Activated CD8-positive, alpha-beta memory T cell treated with anti-CD3 and anti-CD28 coated beads for 1 hour (primary cell): ENCODE measurements at places on chromosomes 2 and 18.

DNA sequence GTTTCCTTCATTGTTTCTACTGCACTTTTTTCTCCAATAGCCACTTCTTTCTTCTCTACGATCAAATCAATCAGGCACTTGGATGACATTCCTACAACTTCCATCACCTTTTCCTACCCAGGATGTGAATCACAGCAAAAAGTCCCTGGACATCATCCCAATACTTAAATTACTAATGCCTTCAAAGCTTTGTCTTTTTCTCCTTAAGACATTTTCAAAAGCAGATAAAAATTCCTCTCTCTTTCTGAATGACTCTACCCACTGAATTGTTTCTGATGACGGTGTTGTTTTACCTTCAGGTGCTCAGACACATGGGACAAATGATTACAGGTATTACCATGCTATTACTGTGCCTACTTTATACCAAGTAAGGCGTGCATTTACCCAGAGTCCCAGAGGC is 500.9 kb downstream of the FBXO15 start:
- DNase-seq: no peak

GRCh38 chr2:100615471-100615870 is 52.7 kb downstream of the PDCL3 start:
- no peak for DNase-seq

GRCh38 chr2:209411718-209412117 is 12.1 kb upstream of the MAP2 start:
- no peak for DNase-seq

- DNase-seq: no peak
Measured at GRCh38 chr18:58640891-58641610, 12.2 kb upstream of the ALPK2 start.

DNA sequence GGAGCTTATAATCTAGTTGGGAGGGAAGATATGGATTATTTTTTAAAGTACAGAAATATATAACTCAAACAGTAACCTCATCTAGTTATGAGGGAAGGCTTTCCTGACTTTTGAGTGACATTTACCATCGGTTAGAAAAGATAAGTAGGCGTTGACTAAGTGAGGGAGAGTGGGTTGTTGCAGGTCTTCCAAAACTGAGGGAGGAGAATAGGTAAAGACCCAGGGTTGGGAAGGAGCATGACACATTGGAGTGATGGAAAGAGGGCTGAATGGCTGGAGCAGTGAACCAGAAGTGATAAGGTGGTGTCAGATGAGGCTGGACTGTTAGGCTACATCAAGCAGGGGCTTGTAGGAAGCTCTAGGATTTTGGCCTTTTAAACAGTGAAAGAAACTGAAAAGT is 10.6 kb upstream of the NUP35 start:
- no peak for DNase-seq

DNA sequence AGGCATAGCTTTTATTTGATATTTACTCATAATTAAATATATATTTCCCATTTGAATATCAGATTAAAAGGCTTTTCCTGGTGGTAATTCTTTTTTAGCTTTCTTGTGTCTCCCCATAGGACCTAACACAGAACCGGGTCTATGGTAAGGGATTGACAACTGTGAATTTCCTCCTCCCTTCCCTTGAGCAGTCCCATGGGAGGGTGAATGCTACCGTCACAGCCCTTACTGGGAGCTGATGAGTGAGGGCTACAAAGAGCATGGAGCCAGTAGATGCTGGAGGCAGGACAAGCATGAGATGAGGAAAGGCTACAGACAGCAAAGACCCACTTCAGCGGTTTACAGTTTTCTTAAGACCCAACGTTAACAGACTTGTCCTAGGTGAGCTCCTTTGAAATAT is 170.6 kb upstream of the EPAS1 start:
- no peak for DNase-seq

- no peak for DNase-seq
Measured at GRCh38 chr2:135744760-135745314, 3.2 kb downstream of the UBXN4 start.

DNA sequence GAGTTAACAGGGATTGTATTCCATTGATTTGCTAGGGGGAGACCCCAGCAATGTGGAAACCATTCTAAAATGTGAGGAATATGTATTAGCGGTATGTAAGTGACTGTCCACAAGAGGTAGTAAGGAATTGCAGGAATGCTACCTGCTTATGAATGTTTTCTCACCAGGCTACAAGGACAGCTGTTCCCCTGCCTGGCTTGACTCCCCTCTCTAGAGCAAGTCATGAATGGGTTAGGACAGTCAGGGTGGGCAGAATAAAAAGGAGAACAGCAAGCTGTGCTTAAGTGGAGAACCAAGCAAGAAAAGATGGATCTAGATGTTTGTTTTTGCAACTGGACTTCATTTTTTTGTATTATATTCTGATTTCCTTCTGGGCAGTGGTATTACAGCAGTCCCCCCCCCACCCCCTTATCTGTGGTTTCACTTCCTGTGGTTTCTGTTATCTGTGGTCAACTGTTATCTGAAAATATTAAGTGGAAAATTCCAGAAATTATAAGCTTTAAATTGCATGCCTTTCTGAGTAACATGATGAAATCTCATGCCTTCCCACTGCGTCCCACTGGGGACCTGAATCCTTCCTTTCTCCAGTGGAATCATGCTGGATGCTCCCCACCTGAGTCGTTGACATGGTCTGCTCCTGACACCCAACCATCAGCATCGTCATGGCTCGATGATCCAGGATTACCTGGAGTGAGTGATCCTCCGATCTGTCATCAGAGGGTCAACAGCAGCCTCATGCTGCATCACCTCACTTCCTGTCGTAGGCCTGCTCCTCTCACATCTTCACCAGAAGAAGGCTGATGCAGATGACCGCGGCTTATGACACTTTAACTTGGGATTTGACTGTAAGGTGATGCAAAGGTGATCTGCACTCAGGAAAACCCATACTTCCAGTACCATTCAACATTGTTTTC is 52.2 kb downstream of the VAPA start:
- no peak for DNase-seq

DNA sequence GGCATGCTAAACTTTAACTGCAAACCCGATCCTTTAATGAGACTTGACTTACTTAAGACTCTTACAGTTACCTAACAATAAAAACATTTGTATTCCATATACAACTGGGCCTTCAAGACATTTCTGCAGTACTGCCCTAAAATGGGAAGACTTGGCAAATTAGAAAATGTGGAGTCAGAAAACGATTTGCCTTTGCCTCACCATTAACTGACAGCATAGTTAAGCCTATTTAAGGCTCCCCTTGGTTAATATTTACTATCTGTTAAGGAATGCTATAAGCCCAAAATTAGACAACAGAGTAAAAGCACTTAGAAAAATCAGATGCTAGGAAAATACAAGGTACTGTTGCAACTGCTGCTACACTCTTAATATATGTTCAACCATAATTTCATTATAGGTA is 18.7 kb downstream of the TYW5 start:
- DNase-seq: no peak

GRCh38 chr2:66869076-66869475 is 434.2 kb downstream of the MEIS1 start:
- no peak for DNase-seq

DNA sequence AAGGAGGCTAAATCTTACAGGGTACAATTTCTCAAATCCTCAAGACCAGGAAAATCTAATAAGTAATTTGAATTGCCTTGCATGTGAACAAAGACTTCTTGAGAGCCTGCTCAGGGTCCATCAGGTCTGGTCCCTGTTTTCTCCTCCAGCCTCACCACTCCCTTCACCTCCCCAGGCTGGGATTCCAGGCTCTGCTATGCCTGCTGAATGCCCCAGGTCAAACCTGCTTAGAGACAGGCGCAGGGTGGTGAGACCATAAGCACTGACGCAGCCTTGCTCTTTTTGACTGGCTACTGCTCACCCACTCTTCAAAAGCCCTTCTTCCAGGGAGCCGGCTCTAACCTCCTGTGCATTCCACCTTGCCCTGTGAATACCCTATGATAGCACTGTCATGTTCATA is 356.4 kb upstream of the ACVR2A start:
- no peak for DNase-seq

GRCh38 chr2:33262097-33262496 is 214.4 kb upstream of the RASGRP3 start:
- no peak for DNase-seq

DNA sequence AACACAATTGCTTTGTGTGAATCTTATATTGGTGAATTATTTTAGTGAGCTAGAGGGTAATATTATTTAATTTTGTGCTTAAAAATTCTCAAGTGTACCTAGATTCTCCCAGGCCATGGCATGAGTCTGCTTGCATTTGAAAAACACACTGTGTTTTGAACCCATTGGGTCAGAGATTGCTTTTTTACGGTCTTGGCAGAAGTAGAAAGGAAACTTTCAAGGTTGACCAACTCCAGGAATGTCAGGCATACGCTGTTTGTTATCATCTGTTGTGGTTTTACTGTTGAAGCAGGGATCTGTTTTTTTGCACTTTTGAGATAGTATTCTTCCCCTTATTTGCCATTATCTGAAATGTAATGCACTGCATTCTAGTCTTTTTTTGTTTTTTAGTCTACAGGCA is 377.4 kb downstream of the RPRM start:
- DNase-seq: no peak

DNA sequence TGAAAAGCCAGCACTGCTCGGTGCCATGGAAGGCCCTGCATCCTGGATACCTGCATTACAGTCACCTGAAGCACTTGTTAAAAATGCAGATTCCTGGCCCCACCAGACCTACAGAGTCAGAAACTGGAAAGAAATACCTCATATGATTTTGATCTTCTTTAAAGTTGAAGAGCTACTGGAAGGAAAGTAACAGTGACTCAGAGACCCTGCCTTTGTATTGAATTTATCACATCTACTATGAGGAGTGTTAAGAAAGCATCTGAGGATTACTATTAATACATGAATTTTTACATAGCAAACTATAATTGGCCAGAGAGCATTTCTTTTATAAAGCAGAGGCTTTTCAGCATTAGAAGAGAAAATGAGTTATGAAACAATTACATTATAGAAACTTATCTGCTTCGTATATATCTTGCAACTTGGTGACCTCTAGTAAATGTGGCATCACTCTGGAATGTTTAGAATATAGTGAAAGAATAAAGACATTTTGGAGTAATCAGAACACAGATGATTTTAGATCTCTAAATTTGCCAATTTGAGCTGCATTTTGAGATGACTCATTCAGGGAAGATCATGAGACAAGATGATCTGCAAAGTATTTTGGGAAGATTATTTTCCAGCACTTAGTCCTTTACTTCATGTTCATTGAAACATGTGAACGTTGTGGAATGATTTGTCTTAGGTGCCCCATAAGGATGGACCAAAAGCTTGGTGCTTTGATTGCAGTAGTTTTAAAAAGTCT is 12.2 kb downstream of the PTPRM start:
- DNase-seq: no peak

DNA sequence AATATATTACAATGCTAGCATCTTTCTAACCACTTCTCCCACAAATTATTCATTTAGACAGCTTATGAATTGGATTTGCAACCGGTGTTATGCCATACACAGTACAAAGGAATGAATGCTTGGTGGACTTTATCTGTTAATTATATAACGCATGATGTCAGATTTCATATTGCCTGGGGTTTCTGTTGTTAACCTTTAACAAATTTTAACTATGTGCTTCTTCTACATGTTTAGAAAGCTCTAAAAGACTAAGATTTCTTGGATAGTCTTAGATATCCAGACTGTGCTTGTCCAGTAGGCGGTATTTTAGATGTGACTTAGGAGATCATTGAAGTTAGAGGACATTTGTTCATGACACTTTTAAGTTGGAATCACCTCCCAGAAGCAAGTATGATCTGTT is 976.3 kb downstream of the TMEM182 start:
- no peak for DNase-seq

DNA sequence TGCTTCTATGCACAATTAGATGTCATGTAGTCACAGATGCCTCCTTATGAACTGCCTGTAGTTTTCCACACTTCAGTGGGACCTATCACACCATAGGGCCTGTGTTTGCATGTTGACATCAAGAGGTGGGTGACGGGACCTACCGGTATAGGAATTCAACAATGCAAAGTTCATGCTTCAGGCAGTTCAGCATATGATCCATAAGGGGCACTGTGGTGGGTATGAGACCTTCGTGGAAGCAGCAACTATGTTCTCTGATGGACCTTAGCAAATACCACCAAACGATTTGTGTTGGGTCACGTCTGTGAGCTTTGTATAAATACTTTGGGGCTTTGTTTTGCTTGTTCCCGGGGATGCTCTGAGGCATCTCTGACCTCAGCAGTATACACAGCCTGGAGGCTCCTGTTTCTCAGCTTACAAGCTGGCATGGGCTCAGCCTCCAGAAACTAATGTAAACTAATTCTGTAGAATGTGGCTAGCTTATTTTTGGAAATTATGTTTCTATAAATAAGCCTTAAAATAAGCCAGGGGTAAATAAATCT is 111.6 kb downstream of the DTNA start:
- DNase-seq: no peak

GRCh38 chr2:170345607-170346006 is 167.7 kb downstream of the MYO3B start:
- no peak for DNase-seq

DNA sequence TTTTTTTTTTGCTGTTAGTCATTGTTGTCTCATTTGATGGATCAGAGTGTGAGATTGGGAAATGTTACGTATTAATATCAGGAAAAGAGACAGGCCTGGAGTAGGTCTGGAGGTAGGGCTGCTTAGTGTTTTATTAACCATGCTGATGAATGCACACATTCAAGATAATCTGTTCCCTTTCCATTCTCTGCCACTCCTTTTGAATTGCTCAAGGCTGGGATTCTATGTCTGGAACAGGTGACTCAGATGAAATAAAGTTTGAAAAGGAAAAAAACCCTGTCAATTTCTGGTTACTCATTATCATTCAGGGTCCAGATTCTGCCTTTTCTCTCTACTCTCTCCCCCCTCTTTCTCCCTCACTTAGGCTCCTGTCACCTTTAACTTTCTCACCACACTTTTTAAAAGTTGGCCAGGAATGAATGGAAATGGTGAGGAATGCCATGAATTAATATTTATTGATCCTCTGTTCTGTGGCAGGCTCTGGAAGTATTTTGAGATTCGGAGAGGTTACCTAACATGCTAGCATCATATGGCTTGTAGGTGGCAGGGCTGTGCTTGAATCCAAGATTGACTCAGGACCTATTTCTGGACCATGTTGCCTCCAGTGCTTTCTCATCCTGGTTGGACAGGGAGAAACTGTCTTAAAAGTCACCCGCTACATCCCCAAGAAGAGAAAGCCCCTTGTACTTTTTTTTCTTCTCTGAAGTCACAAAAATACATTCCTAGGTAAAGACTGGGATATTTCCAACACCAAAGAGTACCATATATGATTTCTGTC is 40.2 kb downstream of the MAP4K4 start:
- no peak for DNase-seq

- no peak for DNase-seq
Measured at GRCh38 chr18:54140641-54141040, 83.8 kb downstream of the MBD2 start.

GRCh38 chr2:73037947-73038585 is 33.4 kb downstream of the SFXN5 start:
- DNase-seq: no peak

- DNase-seq: no peak
Measured at GRCh38 chr2:170229744-170230143, 51.8 kb downstream of the MYO3B start.

- DNase-seq: no peak
Measured at GRCh38 chr2:1633092-1633671, 111.1 kb downstream of the PXDN start.
